IPS-NIHi11 (cell line): ENCODE measurements at places on chromosomes 1 and 21.

- DNase-seq = no peak
Observed at GRCh38 chr1:211478376-211478775, 13.6 kb downstream of the RD3 start.

DNA sequence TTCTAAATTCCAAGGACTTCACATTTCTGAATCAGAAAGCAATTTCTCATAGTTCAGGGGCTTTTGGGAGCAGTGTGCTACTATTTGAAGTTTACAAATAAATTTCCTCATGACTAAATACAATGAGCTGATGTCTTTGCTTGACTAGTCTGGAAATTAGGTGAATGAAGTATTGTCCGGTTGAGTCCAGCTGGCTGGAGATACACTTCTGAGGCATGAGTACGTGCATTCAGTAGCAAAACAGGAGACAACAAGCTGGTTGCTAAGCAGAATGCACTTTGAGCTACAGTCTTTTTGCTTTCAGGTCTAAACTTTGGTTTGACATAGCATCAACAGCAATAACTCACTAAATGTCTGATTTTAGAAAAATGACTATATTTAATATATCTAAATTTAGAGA lies 27.1 kb downstream of the ZNHIT6 start:
- DNase-seq = no peak

GRCh38 chr1:48661726-48662463 lies 114.8 kb downstream of the BEND5 start:
- no peak for DNase-seq

- DNase-seq = no peak
Observed at GRCh38 chr21:42351626-42352440, 1.0 kb upstream of the TFF2 start.

- DNase-seq = no peak
Observed at GRCh38 chr1:168736520-168736919, 7.5 kb upstream of the DPT start.

DNA sequence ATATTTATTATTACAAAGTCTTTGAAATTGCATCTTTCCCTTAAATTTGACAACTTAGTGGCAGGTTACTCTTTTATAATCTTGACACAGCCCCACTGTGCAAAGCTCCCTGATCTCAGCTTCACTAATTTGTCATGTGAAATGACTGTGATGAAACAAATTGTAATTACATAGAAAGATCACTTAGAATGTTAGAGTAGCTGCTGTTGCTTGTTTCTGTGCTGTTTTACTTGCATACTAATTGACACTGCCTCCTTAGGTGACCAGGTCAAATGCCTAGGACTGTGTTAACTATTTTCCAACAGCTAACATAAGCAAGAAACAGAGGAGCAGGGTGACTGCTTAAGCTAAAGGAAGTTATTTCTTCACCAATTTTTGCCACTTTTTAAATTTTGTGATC lies 211.3 kb downstream of the ZNF326 start:
- no peak for DNase-seq

GRCh38 chr1:208544794-208545193 lies 300.6 kb upstream of the PLXNA2 start:
- DNase-seq = no peak

DNA sequence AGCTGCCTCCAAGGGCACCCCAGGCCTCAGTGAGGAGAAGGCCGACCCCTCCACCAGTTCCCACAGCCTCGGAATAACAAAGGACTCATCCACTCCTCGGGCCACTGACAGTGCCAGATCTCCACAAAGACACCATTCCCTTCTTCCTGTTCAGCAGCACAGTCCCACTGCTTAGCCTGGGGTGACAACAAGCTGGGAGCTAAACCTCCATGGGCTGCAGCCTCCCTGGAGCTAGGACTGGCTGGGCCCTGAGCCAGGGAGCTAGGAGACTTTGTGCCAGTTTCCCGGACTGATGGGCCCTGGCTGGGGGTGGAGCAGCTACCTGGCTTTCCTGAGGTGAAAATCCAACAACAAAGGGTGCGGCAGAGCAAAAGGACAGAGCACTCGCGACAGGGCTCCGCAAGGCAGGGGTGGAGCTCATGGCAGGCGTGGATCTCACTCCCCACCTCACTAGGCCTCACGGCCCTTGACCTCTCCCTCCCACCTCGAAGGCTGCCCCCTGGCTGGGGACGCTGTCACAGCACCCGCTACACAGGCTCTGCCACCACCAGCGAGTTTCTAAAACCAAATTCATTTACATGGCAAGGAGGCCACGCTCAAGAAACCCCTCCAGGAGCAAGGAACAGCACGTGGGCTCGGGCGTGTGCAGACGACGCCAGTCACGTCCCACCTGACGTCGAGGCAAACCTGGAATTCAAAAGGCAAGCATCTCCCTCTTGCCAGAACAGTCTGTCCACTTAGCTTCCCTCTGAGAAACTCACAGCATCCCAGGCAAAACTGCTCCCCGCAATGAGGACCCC lies 13.8 kb downstream of the SLC35E2B start:
- peak; percentile 82 for DNase-seq

GRCh38 chr1:84347271-84347931 lies 45.9 kb downstream of the SAMD13 start:
- no peak for DNase-seq

GRCh38 chr1:75615613-75616435 lies 4.9 kb upstream of the SLC44A5 start:
- peak; percentile 71 for DNase-seq

GRCh38 chr21:34794686-34795085 lies 125.9 kb downstream of the CLIC6 start:
- no peak for DNase-seq

DNA sequence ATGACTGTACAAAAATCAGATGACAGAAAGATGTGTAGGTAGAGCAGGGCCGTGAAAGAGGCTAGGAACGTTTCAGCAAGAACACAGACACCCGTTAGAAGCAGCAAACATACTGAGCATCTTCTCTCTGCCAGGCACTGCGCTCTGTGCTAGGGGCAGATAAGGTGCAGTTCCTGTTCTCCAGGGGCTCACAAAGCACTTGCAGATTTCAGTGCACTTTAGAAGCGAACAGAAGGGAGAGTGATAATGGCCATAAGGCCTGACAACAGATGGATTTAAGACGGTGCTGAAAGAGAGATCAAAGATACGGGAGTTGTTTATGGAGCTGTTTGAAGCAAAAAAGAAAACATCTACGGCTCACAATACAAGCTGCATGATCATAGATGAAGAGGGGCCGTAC lies 200.3 kb upstream of the FOXD3 start:
- DNase-seq = no peak
